Renal cortical epithelial cell (primary cell): ENCODE measurements at places on chromosomes 2 and 18.

- DNase-seq: no peak
Measured at GRCh38 chr2:206531996-206532543, 88.7 kb downstream of the ADAM23 start.

DNA sequence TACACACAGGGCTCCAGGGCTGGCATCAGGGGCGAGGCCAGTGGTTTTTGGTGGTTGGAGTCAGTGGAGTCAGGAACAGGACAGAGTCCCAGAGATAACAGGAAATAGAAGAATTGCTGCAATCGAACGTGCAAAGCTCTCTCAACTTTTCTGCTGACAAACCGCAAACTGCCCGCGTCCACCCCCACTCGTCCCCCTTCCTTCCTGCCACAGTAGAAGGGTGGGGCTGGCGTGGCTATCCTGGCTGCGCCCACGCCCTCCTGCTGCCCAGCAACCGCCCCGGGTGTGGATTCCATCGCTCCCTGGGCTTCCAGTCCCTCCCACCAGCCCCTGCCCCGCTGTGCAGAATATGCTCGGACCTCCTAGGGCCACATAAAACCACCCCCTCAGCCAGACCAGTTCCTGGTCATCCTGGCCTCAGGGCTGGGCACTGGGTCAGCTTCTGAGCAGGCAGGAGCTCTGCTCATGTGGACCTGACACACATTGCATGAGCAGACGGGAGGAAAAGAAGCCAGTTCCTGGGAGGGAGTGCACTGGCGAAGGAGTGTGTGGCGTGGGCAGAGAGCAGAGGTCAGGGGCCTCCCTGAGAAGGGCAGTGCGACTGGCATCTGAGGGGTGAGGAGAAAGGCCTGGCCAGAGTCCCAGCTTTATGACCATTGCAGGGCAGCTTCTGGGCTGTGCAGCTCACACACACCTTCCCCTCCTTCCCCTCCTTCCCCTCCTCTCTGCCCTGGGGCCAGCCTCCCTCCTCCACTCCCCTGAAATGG, 85.4 kb upstream of the ATG16L1 start:
- peak; percentile 90 for DNase-seq

DNA sequence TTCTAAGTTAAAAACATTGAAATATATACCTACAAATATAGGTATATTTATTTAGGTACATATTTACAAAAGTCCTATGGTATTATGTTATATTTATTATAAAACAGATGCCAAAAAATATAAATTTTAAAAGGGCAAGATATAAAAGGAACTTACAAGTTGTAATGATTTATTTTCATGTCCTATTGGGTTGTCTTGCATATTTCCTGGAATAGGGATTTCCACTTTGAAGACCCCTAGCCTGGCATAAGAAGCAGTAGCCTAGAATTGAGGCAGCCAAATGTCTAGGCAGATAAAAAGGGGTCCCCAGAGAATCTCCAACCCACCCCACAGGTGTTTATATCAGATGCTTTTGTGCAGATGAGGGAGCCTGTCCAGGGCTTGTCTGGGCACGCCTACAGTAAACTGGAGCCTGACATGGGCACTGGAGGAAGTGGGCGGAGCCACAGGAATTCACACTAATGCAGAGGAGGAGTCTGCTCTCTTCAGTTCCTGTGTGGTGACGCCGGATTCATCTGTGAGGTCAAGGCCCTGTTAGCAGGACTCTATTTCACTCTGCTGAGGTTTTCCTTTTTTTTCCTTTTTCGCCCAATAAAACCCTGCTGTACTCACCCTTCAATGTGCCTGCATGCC, 1088.9 kb upstream of the PIK3C3 start:
- DNase-seq: no peak

GRCh38 chr2:72917138-72917876, at the start of gene EMX1:
Gene EMX1, plus strand, starts transcription at chr2:72917519. Its CDS starts 334 bp downstream, at chr2:72917853.
- DNase-seq: peak; percentile 44

DNA sequence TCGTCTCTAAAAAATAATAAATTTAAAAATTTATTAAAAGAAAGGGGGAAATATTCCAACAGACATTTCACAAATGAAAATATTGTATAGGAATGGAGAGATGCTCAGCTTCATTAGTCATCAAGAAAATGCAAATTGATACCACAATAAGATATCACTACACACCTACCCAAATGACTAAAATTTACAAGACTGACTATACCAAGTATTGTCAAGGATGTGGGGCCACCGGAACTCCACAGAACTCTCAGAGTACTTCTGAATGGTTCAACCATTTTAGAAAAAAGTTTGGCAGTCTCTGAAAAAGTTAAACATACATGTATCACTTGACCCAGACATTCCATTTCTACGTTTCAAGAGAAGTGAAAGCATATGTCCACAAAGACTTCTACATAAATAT, 163.4 kb downstream of the EHBP1 start:
- DNase-seq: no peak

GRCh38 chr18:429030-429429, 71.5 kb downstream of the COLEC12 start:
- peak; percentile 87 for DNase-seq

GRCh38 chr2:201833781-201834180, 27.4 kb downstream of the CDK15 start:
- DNase-seq: no peak

DNA sequence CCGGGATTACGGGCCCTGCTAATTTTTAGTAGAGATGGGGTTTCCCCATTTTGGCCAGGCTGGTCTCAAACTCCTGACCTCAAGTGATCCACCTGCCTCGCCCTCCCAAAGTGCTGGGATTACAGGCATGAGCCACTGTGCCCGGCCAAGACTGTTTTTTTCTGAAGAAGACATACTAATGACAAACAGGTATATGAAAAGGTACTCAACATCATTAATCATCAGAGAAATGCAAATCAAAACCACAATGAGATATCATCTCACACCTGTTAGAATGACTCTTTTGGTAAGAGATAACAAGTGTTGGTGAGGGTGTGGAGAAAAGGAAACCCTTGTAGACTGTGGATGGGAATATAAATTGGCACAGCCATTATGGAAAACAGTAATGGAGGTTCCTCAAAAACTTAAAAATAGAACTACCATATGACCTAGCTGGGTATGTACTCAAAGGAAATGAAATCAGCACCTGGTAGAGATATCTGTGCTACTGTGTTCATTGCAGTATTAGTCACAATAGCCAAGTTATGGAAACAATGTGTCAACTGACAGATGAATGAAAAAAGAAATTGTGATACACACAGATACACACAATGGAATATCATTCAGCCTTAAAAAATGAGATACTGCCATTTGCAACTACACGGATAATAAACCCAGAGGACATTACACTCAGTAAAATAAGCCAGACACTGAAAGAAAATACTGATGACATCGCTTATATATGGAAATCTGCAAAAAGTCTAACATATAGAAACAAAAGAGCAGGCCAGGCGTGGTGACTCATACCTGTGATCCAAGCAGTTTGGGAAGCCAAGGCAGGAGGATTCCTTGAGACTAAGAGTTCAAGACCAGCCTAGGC, 20.8 kb downstream of the SOS1 start:
- peak; percentile 25 for DNase-seq

DNA sequence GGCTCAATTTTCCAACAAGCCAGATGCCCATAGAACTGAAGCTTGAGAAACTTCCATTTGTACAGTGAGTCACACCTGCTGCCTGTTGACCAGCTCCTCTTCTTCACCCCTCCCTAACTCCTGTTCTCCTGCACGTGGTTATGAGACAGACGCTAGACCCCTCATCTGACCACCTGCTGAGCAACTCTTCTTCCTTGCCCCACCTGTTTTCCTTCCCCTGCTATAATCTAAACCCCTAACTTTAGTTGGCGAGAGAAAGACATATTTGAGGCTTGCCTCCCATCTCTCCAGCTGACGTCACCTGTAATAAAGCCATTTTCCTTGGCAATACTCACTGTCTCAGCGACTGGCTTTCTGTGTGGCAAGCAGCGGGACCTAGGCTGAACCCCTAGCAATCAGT, 22.3 kb upstream of the ITM2C start:
- DNase-seq: peak; percentile 53

DNA sequence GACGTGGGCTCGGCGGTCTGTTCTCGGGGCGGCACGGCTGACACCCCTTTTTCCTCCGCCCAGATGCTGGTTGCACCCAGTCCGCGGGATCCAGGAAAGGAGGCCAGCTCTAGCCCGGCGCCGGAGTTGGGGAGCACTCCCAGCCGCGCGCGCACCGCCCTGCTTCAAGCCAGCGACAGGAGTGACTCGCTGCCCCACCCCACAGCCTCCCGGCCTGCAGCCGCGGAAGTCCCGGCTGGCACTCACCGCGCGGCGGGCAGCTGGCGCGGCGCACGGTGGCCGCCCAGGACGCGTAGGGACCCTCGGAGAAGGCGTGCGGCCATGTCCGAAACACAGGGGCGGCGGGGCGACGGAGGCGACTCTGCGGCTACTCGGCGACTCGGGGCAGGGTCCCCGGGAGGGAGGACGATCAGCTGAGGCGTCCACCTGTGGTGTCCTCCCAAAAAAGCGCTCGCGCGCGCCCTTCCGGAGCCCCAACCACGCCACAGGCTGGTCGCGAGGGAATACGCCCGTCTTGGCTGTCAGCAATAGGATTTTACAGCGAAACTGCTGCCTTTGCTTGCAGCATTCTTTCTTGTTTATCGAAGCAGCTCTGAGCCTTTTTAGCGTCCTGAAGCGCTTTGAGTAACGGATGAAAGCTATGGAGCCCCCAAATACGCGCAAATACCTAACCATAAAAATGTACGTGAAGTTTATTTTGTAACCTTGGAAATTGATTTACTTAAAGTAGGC, at the start of gene ACADL:
TSS of gene ACADL (minus strand) at position 507 of the 732 bp plus-strand sequence. CDS start at position 323, 184 bp downstream.
- peak; percentile 37 for DNase-seq

DNA sequence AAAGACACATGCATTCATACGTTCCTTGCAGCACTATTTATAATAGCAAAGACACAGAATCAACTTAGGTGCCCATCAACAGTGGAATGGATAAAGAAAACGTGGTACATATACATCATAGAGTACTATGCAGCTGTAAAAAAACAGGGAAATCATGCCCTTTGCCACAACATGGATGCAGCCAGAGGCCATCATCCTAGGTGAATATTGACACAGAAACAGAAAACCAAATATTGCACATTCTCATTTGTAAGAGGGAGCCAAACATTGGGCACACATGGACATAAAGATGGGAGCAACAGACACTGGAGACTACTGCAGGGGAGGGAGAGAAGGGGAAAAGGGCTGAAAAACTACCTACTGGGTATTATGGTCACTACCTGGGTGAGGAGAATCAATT, 73.5 kb downstream of the SESTD1 start:
- no peak for DNase-seq

DNA sequence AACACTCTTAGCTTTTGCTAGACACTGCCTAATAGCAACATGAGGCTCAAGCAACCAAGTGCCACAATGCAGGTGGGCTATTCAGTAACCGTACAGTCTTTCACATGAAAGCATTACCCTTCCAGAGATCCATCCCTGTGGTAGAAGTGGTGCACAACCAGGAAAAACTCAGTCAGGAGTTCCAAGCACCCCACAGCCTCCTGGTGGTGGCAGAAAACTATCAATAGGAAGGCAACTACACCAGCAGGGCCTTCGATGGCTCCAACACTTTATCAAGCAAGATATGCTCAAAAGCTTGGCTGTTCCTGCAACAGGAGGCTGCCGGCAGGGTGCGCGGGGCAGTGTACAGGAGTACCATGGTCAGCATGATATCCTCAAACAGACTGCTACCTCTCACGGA, 176.1 kb upstream of the DLGAP1 start:
- DNase-seq: no peak

DNA sequence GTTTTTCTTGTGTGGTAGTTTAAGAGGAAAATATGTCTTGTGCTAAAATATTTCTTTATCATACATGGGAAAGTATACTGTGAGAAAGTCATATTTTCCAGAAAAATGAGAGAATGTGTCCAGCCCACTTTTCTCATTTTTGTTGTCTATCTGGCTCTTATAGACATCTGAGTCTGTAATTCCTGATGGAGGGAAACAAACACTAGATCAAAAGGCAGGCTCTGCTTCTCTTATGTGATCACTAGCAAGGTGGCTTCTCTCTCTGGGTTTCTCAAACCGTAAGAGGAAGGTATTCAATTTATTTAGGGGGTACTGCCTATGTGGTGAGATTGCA, 40.0 kb upstream of the PEX13 start:
- no peak for DNase-seq

DNA sequence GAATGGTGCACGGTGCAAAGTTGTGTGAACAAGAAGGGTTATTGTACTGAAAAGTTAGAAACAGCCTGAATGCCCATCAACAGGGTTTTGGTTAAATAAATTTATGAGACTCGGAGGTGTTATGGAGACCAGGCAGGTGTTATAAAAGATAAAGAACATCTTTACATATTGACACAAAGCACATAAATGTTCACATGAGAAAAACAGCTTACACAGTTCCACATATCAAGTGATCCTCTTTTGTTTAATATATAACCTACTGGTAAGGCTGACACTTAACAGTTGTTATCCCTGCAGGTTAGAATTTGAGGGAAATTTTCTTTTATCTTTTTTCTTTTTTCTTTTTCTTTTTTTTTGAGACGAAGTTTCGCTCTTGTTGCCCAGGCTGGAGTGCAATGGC, 20.0 kb upstream of the ARPC2 start:
- DNase-seq: no peak

DNA sequence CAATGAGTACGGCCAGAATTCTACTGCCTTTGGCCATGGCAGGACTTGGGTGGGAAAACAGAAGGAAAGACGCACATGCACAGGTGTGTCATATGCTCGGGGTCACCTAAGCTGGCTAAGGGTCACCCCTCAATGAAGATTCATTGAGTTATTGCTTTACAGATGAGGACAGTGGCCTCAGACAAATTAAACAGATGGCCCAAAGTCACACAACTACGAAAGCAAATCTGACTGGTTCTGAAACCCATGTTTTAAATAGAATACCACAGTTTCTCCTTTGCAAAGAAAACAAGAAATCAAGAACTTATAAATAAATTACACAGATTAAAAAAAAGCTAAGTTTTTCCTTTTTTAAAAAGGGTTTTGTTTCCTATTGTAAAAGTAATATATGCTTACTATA, 70.5 kb downstream of the ID2 start:
- DNase-seq: no peak

GRCh38 chr2:39202639-39203369, 41.0 kb downstream of the CDKL4 start:
- DNase-seq: peak; percentile 16

DNA sequence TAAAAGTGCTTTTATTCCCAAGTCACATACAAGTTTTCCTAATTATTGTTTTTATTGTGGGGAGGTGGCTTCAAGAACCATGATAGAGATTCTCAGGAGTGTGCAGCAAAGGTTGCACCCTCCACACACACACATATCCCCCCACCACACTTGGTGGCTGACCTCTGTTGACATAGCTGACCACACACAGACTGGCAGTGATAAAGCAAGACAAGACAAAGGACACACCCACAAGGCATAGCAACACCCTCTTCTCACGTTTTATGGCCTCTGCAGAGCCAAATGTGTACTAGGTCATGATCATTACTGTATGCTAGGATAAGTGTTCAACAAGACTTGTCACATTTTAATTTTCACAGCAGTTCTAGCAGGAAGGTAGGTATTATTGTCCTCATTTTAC, 143.0 kb upstream of the EPC2 start:
- no peak for DNase-seq
